CD4-positive, alpha-beta T cell treated with Interleukin-17A for 1 hour (primary cell): ENCODE measurements at places on chromosomes 6 and 20.

- DNase-seq: no peak
These were observed 289.0 kb downstream of the SYNE1 start for GRCh38 chr6:152348116-152348515.

- DNase-seq: no peak
These were observed 239.2 kb upstream of the DEFB112 start for GRCh38 chr6:50288881-50289280.

- DNase-seq: no peak
These were observed 66.1 kb downstream of the ADGB start for GRCh38 chr6:146664871-146665360.

DNA sequence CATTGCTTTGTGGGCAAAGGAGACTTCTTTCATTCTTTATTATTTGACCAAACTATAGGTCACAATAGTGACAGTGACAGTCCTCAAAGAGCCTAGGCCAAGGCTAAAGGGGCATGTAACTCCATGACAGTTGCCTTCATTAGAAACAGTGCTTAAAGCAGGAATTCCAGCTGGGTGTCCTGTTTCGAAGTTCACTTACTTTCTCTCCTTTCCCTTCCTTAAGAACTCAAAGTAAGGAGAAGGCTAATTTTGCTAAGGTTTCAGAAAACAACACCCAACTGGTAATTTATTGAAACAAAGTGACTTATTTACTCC is 48.1 kb upstream of the HEY2 start:
- DNase-seq: no peak

GRCh38 chr6:53335224-53335994 is 13.3 kb downstream of the ELOVL5 start:
- DNase-seq: peak; percentile 91

DNA sequence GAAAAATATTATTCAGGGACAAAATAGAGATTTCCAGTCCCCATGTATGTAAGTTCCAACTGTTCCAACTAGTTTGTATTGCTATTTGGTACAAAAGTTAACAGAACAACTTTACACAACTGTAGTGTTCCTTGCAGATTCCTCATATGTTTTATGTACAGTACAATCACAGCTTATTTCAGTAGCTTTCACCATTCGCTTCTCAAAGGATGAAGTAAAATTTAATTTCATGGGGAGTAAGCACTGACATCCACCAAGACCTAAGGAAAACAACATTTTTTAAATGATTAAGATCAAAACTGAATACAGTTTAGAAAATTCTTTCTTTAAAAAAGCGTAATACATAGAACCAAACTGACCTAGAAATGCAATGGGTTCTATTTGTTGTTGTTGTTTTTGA is 24.6 kb downstream of the ZNF217 start:
- no peak for DNase-seq

GRCh38 chr6:153301602-153302001 is 170.5 kb upstream of the RGS17 start:
- no peak for DNase-seq
